ENCODE measurements at places on chromosomes 1 and 21.
A peak's percentile ranks its signal among the peaks of the same experiment; 100 is the strongest.

- DNase-seq, result no peak
Measured at GRCh38 chr1:206590025-206590758, 22.1 kb downstream of the EIF2D start.

DNA sequence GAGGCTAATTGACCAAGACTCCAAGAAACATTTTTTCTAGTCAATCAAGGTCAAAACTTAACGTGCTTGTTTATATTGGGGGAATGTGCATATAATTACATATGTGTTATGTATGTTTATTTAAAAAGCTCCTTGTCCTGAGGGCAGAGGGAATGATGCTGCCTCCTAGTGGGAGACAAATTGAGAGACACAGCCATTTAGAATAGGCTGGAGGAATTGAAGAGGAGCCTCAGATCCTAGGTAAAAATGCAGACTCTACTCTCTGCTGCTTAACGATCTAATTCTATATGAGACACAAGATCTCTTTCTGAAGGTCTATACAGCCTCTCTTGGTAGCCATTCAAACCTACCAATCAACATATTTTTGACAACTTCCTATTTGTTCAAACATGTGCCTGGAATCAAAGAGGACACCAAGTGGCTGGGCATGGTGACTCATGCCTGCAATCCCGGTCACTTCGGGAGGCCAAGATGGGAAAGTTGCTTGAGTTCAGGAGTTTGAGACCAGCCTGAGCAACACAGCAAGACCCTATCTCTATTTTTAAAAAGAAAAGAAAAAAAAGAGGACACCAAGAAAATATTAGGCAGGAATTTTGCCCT is 136.6 kb upstream of the ZNF648 start:
- no peak for DNase-seq

GRCh38 chr1:5509664-5510452 is 482.4 kb downstream of the NPHP4 start:
- DNase-seq, result peak; percentile 31

- DNase-seq, result no peak
Measured at GRCh38 chr1:207430602-207431001, 23.5 kb upstream of the CR2 start.

DNA sequence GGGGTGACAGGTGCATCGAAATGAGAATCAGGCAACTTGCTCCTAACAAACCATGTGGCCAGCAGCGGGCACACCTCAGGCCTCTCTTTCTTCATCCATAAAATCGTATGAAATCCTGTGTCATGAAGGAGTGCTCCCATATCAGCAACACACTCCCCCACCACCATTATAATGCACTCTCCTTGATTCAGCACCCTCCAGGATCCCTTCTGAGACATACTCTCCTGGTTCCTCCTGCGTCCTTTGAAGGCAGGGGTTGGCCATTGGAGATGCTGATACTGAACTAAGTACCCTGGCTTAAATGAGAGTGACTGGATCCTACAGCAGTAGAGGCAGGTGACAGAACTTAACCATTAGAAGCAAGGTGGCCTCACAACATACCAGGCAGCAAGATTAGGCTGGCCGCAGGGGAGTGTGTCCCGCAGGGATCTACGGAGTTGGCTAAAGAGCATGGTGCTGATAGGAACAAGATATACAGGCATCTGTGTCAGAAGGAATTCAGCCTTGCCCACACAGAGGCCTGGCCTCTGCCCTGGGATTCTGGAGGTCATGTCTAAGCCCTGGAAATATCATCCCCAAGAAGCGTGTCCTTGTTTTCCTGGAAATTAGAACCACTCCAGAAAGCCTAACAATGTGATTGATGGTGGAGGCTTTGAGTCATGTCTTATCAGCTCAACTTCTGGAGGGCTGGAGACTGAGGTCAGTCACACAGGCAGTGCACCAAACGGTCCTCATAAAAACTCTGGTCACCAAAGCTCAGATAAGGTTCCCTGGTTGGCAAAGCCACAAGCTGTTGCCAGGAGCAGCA is 16.8 kb downstream of the S100A7A start:
- DNase-seq, result no peak

DNA sequence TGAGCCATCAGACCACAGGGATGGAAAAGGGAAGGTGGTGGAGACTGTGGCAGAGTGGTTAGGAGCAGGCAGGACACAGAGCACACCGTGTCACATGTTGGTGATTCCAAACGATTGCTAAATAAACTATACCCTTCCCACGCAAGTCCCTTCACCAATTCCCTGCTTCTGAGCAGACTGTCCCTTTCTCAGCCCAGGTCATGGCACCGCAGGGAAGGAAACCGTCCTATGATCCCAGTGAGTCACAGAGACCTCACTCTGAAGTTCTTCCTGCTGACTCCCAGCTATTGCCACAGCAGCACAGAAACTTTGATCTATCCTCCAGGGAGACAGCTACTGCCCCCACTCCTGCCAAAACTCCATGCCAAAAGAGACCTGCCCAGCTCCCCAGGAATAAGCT is 19.2 kb downstream of the RIMS3 start:
- DNase-seq, result no peak

- no peak for DNase-seq
Measured at GRCh38 chr1:178037510-178038253, 56.2 kb upstream of the RASAL2 start.

GRCh38 chr1:96598416-96599168 is 123.0 kb upstream of the PTBP2 start:
- DNase-seq, result no peak

GRCh38 chr1:3611170-3612019 is at the start of gene MEGF6:
Gene MEGF6 (minus strand): TSS chr1:3611508. CDS start chr1:3611268, 240 bp downstream.
- DNase-seq, result peak; percentile 32

- no peak for DNase-seq
Measured at GRCh38 chr1:154589780-154590179, 18.2 kb downstream of the ADAR start.

GRCh38 chr1:235093013-235093695 is 35.5 kb downstream of the TOMM20 start:
- DNase-seq, result no peak

- no peak for DNase-seq
Measured at GRCh38 chr1:156838972-156839371, 19.9 kb downstream of the INSRR start.

DNA sequence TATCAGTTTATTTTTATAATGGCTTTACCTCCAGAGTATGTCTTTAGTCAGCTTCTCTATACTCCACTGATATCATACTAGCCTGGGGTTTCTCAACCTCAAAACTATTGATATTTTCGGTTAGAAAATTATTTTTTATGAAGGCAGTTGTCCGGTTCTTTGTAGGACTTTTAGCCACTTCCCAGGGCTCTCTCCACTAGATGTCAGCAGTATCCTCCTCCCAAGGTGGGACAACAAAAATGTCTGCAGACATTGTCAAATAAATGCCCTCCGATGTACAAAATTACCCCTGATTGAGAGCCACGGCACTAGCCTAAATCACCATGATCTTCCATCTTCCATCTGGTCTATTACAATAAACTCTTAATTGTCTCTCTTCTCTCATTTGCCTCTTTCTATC is 4.1 kb upstream of the GRIK1 start:
- no peak for DNase-seq

- no peak for DNase-seq
Measured at GRCh38 chr21:33265664-33266049, 510 bp upstream of the IL10RB start.

DNA sequence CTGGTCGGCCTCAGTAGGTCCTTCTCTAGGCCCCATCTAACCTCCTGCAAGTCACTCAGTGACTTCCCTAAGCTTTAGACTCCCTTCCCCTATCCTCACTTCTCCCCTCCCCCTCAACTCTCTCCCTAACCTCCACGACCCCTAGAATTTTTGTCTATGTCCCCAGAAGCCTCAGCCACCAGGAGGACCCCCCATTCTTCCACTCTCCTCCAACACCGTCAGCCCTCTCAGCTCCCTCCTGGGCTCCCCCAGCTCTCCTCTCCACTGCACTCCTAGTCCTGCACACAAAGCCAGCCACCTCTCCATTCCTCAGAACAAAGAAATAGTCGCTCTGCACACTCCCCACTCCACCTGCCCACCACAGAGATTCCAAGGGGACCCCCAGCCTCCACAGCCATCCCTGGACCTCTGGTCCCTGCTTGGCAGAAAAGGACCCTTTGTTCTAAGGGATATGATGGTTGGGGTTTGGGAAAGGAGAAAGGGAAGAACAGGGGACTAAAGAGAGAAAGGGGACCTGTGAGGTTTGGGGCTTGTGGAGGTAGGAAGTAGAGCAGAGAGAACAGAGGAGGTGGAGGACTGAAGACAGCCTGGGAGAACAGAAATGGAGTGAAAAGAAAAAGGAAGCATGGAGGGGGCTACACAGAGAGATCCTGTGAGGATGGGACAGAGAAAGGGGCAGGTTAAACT is 2.8 kb downstream of the ARHGEF2 start:
- no peak for DNase-seq

GRCh38 chr1:2414297-2414958 is 2.1 kb upstream of the PEX10 start:
- DNase-seq, result peak; percentile 68

DNA sequence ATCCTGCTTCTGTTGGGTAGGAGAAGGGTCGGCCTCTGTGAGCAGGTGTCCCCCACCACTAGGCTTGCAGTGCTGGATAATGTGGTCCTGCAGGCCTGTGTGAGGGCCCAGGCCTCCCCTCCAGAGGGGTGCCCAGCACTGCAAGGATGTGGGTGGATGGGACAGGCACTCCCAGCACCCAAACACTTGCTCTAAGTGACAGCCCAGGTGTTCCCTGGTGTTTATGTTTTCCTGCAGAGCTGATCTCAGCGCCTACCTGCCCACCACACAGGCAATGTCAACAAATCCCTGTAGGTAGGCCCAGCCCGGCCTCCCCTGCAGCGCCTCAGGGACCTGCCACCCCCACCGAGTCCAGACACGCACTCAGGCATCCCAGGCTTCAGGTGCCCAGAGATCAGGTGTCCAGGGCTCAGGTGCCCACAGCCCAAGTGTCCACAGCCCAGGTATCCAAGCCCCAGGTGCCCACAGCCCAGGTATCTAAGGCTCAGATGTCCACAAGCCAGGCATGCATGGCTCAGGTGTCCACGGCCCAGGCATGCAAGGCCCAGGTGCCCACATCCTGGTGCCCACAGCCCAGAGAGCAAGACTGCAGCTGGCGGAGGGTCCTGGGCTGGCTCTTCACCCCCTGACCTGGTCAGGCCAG is 59.2 kb downstream of the WNT9A start:
- DNase-seq, result no peak

GRCh38 chr1:87530042-87530807 is 201.5 kb downstream of the LMO4 start:
- DNase-seq, result no peak

- DNase-seq, result no peak
Measured at GRCh38 chr1:157781048-157781447, 4.1 kb upstream of the FCRL2 start.

GRCh38 chr1:193104502-193104906 is 710 bp downstream of the GLRX2 start:
- no peak for DNase-seq

- DNase-seq, result no peak
Measured at GRCh38 chr1:118871582-118872171, 116.5 kb downstream of the TBX15 start.

GRCh38 chr1:111234866-111235265 is 7.4 kb downstream of the CHI3L2 start:
- no peak for DNase-seq

DNA sequence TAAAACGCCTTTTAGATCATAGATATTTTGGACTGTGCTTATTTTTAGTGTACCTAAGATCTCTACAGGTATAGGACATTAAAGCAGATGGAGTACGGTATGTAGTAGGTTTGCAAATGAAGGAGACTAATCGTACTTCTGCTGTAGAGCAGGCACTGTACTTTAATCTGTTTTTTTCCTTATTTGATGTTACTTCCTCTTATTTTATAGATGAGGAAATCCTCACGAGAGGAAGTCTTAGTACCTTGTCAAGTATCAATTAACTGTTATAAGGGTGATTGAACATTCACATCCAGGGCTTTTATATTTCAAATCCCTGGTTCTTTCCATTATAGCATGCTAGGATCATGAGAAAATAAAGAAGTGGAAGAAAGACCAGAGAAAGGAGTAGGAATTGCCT is 41.1 kb downstream of the CACHD1 start:
- DNase-seq, result no peak

DNA sequence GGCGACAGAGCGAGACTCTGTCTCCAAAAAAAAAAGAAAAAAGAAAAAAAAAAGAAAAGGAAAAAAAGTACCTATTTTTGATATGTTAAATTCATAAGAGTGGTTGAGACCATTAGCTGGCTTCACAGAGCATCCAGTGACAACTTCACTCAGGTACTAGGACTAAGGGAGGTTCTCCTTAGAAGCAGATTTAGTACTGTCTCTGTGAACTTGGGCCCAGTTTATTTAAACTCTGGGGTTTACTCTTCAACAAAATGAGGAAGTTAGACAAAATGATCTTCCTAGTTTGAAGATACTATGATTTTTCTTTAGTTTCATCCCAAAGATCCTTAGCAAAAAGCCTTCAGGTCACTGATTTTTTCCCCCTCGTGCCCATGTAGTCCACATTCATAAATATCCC is 21.2 kb downstream of the MACO1 start:
- DNase-seq, result no peak

GRCh38 chr1:204435872-204436271 is 24.3 kb upstream of the PPP1R15B start:
- DNase-seq, result no peak
